ENCODE measurements at places on chromosomes 1 and 21.

- no peak for DNase-seq
Observed at GRCh38 chr1:28110555-28110954, 22.1 kb upstream of the EYA3 start.

DNA sequence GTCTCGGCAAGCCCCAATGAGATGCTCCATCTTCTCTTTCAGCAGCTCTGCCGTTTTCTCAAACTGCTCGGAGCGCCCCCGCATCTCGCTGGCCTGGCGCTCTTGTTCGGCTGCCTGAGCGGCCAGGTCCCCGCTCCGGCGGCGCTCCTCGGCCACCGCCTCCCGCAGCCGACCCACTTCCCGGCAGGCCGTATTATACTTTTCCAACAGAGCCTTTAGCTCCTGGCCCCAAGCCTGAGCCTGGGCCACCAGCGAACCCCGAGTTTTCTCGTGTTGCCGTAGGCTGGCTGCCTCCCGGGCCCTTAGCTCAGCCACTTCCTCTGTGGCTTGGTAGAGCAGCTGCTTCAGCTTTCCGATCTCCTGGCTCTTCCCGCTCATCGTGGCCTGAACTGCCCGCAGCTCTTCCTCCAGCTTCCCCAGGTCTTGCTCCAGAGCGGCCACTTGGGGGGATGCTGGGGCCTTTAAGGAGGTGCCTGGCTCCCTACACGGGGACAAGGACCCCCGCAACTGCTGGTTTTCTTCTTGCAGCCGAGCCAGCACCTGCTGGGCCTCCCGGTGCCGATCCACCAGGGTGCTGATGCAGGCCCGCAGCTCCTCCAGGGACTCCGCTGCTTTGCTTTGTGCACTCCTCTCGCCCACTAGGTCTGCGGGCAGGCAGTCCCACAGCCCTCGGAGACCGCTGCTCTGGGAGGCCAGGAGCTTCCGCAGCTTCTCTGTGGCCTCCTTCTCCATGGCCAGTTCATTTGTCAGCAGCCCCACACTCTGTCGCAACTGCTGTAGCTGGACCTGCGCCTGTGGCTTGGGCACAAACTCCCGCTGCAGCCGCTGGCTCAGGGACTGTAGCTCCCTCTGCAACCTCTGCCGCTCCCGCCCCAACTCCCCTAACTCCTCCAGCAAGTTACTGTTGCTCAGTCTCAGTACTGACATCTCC is 13.4 kb upstream of the PIAS3 start:
- DNase-seq, result no peak

DNA sequence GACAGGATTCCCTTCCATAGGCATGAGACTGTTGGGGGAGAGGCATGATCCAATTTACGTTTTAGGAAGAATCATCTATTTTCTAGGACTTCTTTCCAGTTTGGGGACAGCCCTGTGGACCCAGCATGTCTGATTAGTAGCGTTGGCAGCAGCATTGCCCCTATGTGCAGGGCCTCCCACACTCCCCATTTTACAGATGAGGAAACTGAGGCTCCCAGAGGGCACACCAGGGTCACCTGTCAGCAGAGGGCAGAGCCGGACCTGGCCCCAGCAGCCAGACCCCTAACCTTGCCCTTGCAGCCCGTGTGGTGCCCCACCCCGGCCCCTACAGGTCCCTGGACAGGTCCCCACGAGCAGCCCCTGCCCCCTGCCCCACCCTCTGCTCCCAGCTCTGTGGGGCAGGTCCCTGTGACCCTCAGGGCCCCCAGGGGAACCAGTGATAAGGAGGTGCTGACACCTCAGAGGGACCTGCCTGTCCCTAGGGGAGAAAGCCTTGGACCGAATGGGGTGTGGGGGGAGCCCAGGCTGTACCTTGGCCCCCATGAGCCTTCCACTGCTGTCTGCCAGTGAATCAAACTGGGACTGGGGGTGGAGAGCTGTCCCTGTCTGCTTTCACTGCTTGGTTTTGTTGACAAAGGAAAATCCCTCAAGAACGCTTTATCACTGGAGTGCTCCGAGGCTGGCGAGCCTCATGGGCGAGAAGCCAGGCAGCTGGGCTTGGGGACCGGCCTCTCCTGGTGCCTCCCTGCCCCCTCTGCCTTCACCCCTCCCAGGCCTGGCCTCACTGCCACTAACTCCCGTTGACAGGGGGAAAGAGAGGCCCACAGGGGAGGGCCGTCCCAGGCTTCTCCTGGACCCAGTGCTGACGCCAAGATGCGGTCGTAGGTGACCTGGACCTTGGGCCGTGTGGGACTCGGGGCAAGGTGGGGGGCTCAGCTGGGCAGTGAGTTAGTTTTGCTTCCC is 39.4 kb upstream of the CCDC27 start:
- DNase-seq, result no peak

GRCh38 chr1:239421811-239422210 is 35.4 kb downstream of the CHRM3 start:
- no peak for DNase-seq

- no peak for DNase-seq
Observed at GRCh38 chr1:228884615-228885566, 149.6 kb downstream of the RHOU start.

- no peak for DNase-seq
Observed at GRCh38 chr1:93001893-93002292, 40.6 kb upstream of the DIPK1A start.

DNA sequence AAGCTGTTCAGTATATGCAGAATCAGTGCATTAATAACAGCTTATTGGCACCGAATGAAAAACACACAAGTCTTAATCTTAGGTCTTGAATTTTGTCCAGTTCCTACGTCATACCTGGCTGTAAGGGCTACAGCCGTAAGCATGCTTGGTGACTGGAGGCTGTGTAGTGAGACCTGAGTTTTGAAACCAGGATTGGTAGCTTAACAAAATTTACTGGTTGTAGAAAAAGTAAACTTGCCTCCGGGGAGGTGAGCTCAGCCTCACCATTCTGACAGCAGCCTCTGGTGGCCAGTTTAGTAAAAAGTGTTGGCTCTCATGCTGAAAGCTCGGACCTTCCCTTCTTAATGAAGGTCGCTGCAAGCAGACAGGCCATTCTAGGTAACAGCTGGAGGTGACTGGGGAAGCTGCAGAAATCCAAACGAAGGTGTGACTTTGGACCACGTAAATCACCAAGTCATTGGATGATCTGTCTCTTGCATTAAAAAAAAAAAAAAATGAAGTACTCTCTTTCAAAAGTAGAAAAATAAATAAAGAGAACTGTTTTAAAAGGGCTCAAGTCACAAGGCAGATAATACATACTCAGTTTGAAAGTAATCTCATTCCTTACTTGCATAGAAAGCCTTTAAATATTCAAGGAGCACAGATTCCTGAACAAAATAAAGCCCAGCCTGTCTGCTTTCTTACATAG is 48.9 kb downstream of the HLCS start:
- DNase-seq, result no peak

DNA sequence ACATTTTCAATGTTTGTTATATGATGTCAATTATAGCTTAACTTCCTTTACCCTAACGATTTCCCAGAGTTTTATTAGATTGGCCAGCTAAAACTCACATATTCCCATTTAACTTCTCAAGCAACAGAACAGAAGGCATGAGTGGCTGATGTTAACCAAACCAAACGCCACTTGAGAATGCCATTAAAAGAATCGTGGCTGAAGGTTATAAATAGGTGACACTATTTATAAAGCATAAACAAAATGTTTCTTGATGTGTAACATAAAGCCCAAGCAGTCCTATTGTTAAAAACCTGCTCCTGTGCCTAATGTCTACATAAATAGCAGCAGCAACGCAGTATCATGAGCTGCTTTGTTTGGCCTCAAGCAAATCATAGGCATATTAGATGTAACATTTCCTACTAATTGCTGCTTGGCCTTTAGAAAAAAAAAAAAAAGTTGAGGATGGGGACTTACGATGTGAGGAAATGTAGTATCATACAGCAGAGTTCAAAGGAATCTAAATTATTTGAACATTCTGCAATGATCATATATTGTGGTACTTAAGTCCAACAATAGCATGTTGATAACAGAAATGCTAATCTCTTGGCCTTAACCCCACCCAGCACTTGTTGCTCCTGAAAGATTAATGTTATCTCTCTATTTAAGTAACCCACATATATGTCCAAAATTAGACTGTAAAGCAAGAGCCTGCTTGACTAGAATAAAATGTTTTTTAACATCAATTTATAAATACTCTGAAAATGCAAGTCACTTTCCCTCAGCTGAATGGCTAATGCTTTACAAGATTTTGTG is 106.0 kb downstream of the ESRRG start:
- DNase-seq, result no peak

DNA sequence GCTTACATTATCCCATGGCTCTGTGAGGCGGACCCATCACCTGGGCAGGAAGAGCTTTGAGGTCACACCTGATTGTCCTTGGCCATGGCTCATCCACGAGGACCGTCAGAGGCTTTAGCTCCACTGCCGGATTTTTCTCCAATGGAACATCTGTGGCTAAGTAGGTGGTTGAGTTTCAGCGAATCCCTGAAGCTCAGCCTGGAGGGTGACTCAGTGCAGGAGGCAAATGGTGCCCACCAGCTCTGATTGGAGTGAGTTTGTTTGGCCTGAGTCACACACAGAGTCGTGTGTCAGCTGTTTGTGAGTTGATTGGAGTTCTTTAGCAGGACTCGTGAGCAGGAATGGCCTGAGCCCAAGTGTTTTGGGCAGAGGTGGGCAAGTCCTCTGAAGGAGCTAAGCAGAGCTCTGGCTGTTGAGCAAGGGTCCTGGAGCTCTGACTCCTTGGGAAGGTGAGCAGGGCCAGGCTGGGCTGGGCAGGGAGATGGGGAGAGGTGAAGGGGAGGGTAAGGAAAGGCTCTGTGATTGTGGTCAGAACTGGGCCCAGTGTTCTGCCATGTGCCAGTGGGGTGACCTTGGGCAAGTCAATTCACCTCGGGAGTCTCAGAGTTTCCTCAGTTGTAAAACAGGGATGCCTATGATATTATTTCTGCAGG is 2.0 kb downstream of the SLC6A17 start:
- DNase-seq, result peak; percentile 78

- DNase-seq, result no peak
Observed at GRCh38 chr1:205436776-205437410, 15.0 kb upstream of the LEMD1 start.

DNA sequence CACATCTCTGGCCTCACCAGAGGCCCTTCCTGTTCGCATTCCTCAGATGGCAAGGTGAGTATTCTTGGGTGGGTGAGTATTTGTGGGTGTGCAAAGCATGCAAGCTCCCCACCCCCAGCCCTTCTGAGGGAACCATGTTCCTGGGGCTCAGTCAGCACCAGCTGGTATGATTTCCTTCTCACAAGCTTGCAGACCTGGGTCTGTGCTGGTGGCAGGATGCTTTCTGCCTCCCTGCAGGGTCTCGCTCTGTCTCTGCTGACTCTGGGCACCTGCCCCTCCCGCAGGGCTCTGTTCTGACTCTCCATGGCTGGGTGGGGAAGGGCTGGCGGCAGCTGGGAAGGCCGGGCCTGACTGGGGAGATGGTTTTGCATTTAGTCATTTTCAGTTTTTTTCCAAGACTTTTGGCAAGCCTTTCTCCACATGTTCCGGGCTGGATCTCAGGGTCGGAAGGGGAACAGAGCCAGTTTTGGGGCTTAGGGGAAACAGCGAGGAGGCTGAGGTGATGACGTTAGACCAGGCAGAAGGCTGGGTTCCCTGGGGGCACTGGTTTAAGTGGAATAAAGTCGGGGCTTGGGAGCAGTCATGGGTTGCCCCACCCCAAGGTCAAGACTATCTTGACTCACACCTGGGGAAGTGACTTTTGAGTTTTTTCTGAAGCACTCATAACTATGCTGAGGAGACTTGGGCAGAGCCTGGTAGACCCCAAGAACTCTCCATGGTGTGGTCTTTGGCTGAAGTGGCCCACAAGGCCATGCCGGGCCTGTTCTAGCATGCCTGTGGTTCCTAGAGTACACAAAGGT is 6.2 kb downstream of the RASSF5 start:
- DNase-seq, result peak; percentile 74

DNA sequence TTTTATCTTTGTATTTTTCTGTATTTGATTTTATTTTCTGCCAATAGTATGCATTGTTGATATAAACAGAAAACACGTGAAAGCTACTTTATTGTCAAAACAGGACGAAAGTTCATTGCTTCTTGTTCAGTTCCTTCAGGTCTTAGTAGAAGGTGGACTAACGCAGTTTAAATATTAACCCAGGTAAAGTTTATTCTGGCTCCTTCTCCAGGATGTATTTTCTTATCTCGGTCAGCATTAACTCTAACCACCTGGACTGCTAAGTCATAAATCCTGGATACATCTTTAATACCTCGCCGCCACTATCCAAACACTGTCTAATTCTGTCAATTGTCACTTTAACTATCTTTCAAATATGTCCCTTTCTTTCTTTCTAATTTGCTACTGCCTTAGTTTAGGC is 5.7 kb upstream of the SOAT1 start:
- no peak for DNase-seq

DNA sequence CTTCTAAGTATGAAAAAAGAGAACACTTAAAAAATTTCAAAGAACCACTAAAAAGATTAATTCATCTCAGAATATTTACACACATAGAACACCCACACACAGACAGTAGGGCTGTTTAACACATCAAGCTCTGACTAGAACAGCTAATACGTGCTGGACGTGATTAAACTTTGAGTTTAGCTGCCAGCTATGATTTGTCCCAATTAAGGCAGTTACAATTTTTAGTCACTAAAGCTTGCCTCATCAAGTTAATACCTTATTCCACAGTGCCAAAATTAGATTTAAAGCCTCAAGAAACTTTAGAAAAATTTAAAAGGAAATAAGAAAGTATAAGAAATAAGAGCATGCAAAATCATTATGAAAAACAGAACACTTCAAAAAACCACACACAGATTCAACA is 18.9 kb downstream of the SLC16A1 start:
- no peak for DNase-seq

GRCh38 chr1:214352838-214353237 is 71.9 kb downstream of the SMYD2 start:
- DNase-seq, result no peak

DNA sequence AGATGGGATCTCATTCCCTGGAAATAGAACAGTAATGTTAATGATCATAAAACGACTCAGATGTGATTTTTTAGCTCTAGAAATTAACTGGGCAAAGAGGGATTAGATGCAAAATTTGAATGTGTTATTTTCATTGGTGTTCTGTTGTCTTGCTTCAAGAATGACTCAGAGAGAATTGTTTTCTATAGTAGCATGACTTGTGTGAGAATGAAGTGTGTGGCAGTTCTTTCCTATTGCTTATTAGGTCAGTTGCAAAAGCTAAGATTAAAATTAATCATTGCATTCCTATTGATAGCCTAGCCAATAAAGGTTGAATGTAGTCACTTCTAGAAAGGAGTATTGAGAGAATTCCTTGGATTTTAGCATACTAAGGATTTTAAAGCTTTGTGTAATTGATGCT is 22.9 kb downstream of the SPEN start:
- no peak for DNase-seq

DNA sequence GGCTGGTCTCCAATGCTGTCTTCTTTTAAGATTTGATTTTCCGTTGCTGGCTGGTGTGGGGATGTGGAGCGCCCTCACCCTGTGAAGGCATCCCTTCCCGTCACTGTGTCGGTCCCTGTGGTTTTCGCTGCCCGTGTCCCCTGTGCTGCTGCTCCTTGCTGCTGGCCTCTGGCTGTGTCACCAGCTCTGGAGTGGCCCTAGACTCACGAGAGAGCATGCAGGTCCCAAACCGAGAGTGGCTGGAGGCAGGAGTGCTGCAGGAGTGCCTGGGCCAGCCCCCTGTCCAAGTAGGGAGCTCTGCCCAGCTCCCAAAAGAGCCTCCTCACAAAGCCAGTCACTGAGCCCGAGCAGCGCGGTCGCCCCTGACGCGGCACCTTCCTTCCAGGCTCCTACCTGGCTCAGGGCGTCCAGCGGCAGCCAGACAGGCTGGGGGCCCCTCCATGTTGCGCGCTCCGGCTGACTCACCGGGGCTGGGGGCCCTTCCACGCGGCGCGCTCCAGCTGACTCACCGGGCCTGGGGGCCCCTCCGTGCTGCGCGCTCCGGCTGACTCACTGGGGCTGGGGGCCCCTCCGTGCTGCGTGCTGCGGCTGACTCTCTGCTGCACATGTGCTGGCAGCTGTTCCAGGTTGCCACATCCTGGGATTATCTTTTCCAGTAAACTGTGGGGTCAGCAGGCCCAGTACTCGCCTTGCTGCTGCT is 106.7 kb upstream of the COL6A1 start:
- DNase-seq, result peak; percentile 75

All from HS-5 (cell line).